ENCODE measurements at places on chromosomes 6 and 20.

DNA sequence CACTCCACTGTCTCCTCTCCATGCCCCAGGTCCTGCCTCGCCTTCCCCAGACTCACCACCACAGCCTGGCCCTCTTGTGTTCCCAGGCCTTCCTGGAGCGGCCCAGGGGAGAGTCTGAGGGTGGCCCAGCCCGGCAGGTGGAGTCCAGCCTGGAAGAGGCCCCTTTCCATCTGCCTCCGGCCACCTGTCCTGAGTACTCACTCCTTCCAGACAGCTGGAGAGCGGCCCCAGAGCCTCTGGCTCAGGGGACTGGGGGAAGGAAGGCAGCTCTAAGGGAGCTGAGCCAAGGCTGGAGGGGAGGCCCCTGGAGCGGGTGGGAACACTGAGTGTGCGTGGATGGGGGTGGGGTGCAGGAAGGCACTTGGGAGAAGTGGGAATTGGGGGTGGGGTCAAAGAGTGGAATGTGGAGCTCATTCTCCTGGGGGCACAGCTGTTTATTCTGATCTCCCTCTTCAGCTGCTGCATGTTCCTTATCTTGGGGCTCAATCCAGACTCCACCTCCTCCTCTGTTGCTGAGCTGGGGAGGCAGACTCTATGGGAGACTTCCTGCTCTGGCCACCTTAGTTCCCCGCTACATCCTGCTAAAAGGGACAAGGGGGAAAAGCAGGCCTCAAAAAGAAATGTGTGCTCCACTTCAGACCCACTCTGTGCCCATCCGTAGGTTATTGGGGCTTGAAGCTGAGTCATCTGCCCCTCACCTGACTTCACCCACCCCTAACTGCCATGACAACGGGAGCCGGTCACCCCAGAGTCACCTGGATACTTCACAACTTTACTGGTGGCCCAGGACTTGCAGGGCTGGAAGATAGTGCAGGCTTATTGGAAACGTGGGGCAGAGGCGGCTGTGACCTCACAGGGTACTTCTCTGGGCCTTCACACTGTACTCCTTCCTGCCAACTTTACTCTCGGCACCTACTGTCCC, 19.5 kb upstream of the TAF8 start:
- DNase-seq, result no peak

DNA sequence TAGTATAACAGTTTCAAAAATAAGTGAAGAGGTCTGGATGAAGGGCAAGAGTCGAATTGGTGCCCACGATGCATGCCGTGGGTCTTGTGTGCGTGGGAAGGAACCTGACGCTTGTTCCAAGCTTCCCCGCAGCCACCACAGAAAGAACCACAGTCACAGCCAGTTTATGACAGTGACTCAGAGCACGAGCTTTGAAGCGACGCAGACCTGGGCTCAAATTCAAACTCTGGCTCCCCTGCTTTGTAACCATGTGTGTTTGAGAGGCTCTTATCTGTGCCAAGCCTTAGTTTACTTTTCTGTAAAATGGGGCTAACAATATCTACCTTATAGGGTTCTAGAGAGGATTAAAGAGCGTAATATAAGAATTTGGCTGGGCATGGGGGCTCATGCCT, 65.5 kb downstream of the SYNJ2 start:
- DNase-seq, result no peak

DNA sequence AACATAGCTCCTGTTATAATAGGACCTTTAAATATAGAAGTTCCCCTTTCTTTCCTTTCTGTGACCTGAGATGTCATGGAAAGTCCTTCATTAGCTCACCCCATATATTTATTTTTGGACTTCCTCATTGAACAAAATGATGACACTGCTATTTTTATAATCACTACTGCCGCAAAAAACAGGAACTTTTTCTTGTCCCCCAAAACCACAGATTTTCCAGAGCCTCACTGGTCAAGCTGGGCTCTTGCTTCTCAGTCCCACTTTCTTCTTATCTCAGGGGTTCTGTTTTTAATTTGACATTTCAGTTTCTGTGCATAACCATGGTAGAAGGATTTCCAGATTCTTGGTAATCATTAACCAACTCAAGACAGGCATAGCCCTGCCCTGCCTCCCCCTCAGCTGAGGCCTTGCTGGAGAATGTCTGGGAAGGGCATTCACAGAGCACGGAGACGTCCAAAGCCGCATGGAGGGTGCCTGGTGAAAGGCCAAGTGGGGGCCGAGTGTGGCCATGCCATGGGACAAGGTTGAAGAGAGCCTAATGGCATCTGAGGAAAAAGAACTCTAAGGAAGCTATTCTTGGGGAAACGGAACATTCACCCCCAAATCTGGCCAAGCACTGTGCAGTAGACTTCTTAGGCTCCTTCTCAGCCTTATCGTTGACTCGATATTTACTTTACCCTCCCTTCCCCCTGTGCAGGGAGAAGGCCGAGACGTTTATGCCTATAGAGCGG, 73.7 kb downstream of the EDN1 start:
- DNase-seq, result no peak

- DNase-seq, result no peak
Measured at GRCh38 chr20:24303393-24304170, 165.8 kb upstream of the SYNDIG1 start.

GRCh38 chr6:107460083-107460631, 793 bp upstream of the PDSS2 start:
- DNase-seq, result no peak

All from HEK293T (cell line).